ENCODE measurements at places on chromosomes 3 and 15.

DNA sequence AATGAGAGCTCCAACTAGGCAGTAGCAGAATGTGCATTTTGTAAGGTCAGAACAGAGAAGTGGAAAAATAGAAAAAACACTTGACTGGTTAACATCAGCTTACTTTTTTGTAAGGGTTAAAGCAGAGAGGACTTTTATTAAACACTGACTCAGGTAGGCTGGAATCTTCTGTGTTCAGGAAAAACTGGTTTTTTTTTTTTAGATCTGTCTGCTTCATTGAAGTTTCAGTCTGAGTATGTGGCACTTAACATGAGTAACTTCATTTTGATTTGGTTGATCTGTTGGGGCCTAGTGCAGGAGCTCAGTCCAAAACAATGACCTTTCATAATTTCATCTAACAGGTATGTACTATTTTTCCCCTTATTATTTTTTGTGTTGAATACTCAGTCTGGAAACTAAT, 141.1 kb downstream of the DOCK3 start:
- peak; percentile 92 for DNase-seq
- no peak overlapping the region for H3K4me3 ChIP-seq
- peaks cover 51% of the 10 kb centered on the region for H3K4me1 ChIP-seq
- H3K27me3 ChIP-seq: no peaks in the 10 kb centered on the region
- H3K36me3 ChIP-seq: no peaks in the 10 kb centered on the region

DNA sequence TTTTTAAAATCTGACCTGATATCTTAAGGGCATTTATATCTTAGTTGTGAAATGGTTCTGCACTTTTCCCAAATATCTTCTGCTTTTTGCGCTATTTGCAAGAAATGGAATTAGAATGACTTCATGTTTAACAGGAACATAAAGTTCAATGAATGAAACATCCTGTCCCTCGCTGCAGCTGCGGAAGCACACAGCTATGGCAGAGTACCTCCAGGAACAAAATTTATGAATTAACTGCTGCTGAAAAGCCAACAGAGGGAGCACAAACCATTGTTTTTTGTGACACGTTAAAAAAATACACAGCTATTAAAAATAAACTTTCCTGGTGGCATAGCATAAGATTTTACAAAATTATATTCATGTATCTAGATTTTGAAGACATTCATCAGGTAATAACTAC, 404.4 kb upstream of the MDFIC2 start:
- H3K4me3 ChIP-seq: no peak overlapping the region
- no peak overlapping the region for H3K27ac ChIP-seq
- no peaks in the 10 kb centered on the region for H3K27me3 ChIP-seq
- no peaks in the 10 kb centered on the region for H3K4me1 ChIP-seq
- H3K36me3 ChIP-seq: no peaks in the 10 kb centered on the region

GRCh38 chr3:127059072-127059471, 76.2 kb downstream of the PLXNA1 start:
- no peaks in the 10 kb centered on the region for H3K36me3 ChIP-seq
- peaks cover 14% of the 10 kb centered on the region for H3K27me3 ChIP-seq

- H3K4me3 ChIP-seq: no peak overlapping the region
- H3K4me1 ChIP-seq: no peaks in the 10 kb centered on the region
- no peaks in the 10 kb centered on the region for H3K36me3 ChIP-seq
- H3K27ac ChIP-seq: no peak overlapping the region
Observed at GRCh38 chr3:147614210-147614609, 205.0 kb downstream of the ZIC1 start.

DNA sequence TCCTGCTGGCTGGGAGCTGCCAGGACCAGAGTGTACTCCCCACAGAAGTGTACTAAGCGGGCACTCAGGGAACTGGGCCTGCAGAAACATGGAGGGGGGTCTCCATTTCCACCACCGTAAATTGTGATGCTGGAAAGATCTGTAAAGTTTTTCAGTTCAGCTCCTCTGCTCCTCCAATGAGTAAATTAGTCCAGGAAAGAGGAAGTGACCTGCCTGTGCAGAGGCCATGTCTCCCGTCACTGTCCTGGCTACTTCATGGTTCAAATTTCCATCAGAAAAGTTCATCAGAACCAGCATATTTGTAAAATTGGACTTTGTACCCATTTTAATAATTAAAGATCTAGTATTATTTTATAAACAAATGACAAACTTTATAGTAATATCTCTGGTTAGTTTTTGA, 226.7 kb upstream of the THBS1 start:
- no peaks in the 10 kb centered on the region for H3K36me3 ChIP-seq
- no peaks in the 10 kb centered on the region for H3K27me3 ChIP-seq
- no peak for DNase-seq
- no peak overlapping the region for H3K4me3 ChIP-seq

DNA sequence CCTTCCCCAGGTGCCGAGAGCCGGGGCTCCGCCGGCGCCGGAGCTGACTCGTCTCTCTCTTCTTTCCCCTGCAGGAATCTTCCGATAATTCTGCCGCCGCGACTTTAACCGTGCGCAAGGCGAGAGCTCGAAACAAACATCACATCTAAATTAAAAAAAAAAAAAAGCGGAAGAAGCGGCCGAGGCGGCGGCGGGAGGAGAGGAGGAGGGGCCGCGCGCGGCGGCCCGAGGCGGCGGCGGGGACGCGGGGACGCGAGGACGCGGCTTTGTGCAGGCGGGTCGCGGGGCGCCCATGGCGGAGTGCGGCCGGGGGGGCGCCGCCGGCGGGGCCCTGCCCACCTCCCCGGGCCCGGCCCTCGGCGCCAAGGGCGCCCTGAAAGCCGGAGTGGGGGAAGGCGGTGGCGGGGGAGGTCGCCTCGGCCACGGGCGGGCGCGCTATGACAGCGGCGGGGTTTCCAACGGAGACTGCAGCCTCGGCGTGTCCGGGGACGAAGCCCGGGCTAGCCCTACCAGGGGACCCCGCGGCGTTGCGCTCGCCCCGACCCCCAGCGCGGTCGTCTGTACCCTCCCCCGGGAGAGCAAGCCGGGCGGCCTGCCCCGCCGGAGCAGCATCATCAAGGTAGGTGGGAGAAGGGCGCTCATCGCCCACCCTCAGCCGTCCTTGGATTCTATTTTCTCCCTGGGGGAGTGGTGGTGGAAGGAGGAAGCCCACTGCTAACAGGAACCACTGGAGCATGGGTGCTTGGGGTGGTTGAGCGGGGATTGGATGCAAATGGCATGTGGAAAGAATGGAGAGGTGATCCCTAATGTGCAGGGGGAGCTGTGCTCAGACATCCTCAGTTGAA, at the start of gene PLCL2:
TSS of gene PLCL2 (plus strand) at position 208 of the 845 bp plus-strand sequence. CDS start at position 293, 85 bp downstream.
- peaks cover 27% of the 10 kb centered on the region for H3K4me1 ChIP-seq
- no peaks in the 10 kb centered on the region for H3K27me3 ChIP-seq
- H3K36me3 ChIP-seq: no peaks in the 10 kb centered on the region
- peak within 1 kb of the TSS; percentile 98 for H3K4me3 ChIP-seq
- H3K27ac ChIP-seq: peak within 1 kb of the TSS; percentile 30

GRCh38 chr15:98737159-98737558, 88.8 kb downstream of the IGF1R start:
- H3K4me3 ChIP-seq: no peak overlapping the region
- no peak overlapping the region for H3K27ac ChIP-seq
- no peaks in the 10 kb centered on the region for H3K4me1 ChIP-seq
- DNase-seq: no peak
- no peaks in the 10 kb centered on the region for H3K27me3 ChIP-seq

DNA sequence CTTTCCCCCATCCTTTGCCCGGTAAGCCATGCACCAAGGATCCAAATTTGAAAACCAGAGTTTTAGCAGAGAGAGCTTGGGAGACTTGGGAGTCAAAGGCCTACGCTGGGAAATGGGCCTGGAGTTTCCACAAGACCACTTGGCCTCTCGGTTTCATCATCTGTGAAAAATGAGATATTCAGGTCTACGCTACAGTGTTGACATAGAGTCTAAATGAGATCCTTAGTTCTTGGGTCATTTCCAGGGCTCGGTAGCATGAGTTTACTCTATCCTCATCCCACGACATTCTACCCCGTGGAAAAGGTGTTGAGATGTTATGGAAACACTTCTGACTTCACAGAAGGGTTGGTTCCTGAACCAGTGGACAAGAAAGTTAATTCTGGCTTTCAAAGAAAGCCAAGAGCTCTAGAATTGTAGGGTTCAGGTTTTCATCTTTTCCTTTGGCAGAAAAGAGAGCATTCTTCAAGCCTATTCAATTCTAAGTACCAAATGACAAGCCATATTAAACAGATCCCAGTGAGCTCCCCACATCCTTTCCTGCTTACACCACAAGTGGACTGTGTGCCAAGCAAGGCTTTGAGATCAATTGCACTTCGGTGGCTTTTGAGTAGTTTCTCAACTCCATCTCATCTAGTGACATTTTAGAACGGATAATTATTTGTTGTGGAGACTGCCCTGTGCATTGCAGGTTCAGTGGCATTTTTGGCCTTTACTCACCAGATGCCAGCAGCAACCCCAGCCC, 219.7 kb downstream of the SLCO3A1 start:
- peaks cover 34% of the 10 kb centered on the region for H3K4me1 ChIP-seq
- H3K36me3 ChIP-seq: no peaks in the 10 kb centered on the region
- H3K4me3 ChIP-seq: no peak overlapping the region
- H3K27ac ChIP-seq: no peak overlapping the region
- DNase-seq: no peak
- H3K27me3 ChIP-seq: no peaks in the 10 kb centered on the region

DNA sequence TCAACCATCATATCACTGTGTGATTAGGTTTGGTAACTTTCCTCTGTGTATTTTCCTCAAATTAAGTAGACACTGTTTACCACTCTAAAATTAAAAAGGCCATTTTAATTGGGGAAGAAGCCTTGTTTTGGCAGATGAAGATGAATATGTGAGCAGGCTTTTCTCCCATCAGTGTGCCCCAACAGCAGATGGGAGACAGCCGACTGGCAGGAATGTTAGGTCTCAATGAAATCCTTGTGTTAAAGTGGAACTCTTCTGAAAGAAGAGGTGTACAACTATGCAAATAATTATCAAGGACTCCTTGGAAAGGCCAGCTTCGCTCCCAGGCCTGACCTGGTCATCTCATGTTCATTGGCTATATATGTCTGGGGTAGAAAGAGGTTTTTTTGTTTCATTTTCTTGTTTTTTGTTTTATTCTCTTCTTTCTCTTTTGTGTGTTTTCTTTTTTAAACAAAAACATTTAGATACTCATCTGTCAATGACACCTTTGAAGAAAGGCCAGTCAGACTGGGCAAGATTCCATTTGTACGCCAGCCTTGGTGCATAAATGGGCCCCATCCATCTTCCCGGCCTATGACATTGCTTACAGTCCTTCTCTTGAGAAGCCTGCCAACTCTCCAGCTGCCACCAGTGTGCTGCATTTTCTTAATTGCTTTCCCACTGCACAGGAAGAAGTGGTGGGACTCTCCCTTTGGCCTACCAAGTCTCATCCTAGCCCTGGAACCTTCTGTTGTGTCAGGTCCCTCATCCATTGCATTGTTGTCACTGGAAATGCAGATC, 25.8 kb downstream of the LRTM1 start:
- H3K4me1 ChIP-seq: no peaks in the 10 kb centered on the region
- no peak overlapping the region for H3K4me3 ChIP-seq
- DNase-seq: no peak

GRCh38 chr15:99335508-99335907, 84.2 kb downstream of the LRRC28 start:
- 0 out of 2 replicates have a peak, but pooled peaks cover 2% of the 10 kb centered on the region for H3K4me1 ChIP-seq
- H3K27ac ChIP-seq: no peak overlapping the region
- no peak overlapping the region for H3K4me3 ChIP-seq
- no peaks in the 10 kb centered on the region for H3K36me3 ChIP-seq
- H3K27me3 ChIP-seq: no peaks in the 10 kb centered on the region

GRCh38 chr3:187944390-187945179, 199.3 kb upstream of the BCL6 start:
- H3K4me1 ChIP-seq: peaks cover 64% of the 10 kb centered on the region
- H3K27ac ChIP-seq: peak overlapping the region; percentile 94
- DNase-seq: peak; percentile 97
- H3K36me3 ChIP-seq: no peaks in the 10 kb centered on the region
- H3K4me3 ChIP-seq: peak overlapping the region; percentile 45

DNA sequence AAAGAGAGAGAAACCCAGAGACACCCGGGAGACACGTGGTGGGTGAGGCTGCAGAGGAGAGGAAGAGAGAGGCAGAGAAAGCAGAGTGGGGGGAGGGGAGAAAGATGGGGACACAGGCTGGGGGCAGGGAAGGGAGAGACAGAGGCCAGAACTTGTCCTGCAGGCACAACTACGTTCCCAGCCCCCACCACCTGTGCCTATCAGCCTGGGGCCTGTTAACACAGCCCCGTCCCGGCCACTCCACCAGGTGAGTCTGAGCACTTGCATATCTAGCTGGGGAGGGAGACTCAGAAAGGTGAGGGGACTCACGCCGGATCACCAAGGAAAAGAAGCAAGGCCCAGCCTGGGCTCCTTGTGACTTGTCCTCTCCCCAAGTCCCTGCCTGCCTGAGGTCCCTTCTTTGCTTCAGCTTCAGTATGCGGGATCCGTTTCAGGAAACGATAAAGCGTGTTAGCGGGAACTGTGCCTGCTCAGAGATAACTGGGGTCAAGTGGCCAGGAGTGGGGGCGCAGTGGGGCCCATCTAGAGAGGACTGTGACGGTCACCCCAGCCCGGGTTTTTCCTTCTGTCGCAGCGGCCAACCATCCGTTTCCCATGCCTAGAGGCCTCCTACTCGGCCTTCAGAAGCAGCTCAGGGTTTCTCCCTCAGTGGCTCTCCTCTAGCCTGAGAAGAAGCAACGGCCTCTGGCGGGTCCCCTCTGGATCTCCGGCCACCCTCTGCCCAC, 10.3 kb downstream of the LINGO1 start:
- DNase-seq: no peak
- no peak overlapping the region for H3K4me3 ChIP-seq
- peaks cover 30% of the 10 kb centered on the region for H3K27me3 ChIP-seq

DNA sequence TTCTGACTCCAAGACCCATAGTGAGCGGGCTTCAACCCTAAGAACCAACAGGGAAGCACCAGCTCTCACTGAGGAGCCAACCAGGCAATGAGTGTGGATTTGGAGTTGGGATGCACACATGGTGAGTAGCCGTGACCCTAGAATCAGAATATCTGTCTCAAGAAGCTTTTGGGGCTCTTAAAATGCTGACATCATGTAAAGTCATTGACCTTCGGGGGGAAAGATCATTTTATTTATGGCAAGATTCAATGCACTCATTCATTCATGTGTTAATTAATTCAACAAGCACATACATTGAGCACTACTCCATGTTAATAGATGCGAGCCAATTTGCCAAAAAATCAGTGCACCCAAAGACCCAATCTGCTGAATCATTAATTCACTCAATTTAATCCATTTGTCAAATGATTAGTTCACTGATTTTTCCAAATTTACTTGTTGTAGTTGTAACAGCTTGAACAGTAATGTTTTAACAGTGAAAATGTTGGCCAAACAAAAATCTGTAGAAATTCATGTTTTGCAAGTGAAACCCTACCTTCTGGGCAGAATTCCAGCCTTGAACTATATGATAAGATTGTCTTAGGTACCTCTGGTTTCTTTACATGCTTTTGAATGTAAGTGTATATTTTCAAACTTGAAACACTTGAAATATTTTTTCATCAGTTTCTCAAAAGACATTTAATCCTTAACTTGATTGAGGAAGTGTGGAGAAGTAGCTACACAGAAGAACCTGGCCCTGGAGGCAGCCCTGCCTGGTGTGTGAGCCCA, 29.8 kb upstream of the LACTB start:
- no peak for DNase-seq
- no peaks in the 10 kb centered on the region for H3K4me1 ChIP-seq
- H3K36me3 ChIP-seq: no peaks in the 10 kb centered on the region
- H3K4me3 ChIP-seq: no peak overlapping the region

GRCh38 chr15:69161079-69161877, 843 bp downstream of the GLCE start:
- H3K36me3 ChIP-seq: no peaks in the 10 kb centered on the region
- peaks cover 26% of the 10 kb centered on the region for H3K4me1 ChIP-seq
